Kidney epithelial cell (primary cell): ENCODE measurements at places on chromosomes 16 and 17. TPM values are rescaled to one million over a fixed set of nuclear protein-coding genes. Genes with fewer than 3 reads are reported as not detected.

HLF gene
- 0.25 and 0.34 TPM in 2 replicates for total RNA-seq

INCA1 gene
- total RNA-seq, result 0.41 and 2.2 TPM in 2 replicates

TSPAN10 gene
- total RNA-seq, result 0.17 and 0.68 TPM in 2 replicates

TBC1D3E gene
- not detected in 2 replicates for total RNA-seq

ADORA2B gene
- total RNA-seq, result 6.6 and 13.0 TPM in 2 replicates

NXPH3 gene
- not detected in 2 replicates for total RNA-seq

PIGW gene
- total RNA-seq, result 9.0 and 12.6 TPM in 2 replicates

GPR139 gene
- not detected in 2 replicates for total RNA-seq

GALR2 gene
- total RNA-seq, result 0.33 and 0.34 TPM in 2 replicates

TPSD1 gene
- total RNA-seq, result not detected in 2 replicates

NPIPB6 gene
- total RNA-seq, result not detected in 2 replicates

GAS7 gene
- total RNA-seq, result 3.4 and 3.6 TPM in 2 replicates

ADCY9 gene
- 12.0 and 17.3 TPM in 2 replicates for total RNA-seq

WSCD1 gene
- 21.4 and 23.5 TPM in 2 replicates for total RNA-seq

PNPO gene
- total RNA-seq, result 39.7 and 43.5 TPM in 2 replicates

TEKT5 gene
- 0.04 and 0.27 TPM in 2 replicates for total RNA-seq

PSMD12 gene
- 24.3 and 36.5 TPM in 2 replicates for total RNA-seq

CIBAR2 gene
- not detected in 2 replicates for total RNA-seq

NLE1 gene
- 19.3 and 29.7 TPM in 2 replicates for total RNA-seq

NAE1 gene
- total RNA-seq, result 77.3 and 77.9 TPM in 2 replicates

DRC3 gene
- 3.9 and 17.7 TPM in 2 replicates for total RNA-seq

ZSCAN10 gene
- total RNA-seq, result not detected in 2 replicates

C17orf107 gene
- total RNA-seq, result 2.3 and 4.4 TPM in 2 replicates

GP2 gene
- total RNA-seq, result not detected in 2 replicates

RNF222 gene
- total RNA-seq, result 0.14 TPM in 1 of 2 replicates, not detected in the other

CTRB2 gene
- not detected in 2 replicates for total RNA-seq

CNEP1R1 gene
- 18.0 and 23.9 TPM in 2 replicates for total RNA-seq

RCVRN gene
- 0.21 TPM in 1 of 2 replicates, not detected in the other for total RNA-seq

SRL gene
- total RNA-seq, result not detected in 2 replicates

TEX14 gene
- total RNA-seq, result 0.04 and 0.07 TPM in 2 replicates
